B cell (primary cell): ENCODE measurements at places on chromosomes 5 and 9.

DNA sequence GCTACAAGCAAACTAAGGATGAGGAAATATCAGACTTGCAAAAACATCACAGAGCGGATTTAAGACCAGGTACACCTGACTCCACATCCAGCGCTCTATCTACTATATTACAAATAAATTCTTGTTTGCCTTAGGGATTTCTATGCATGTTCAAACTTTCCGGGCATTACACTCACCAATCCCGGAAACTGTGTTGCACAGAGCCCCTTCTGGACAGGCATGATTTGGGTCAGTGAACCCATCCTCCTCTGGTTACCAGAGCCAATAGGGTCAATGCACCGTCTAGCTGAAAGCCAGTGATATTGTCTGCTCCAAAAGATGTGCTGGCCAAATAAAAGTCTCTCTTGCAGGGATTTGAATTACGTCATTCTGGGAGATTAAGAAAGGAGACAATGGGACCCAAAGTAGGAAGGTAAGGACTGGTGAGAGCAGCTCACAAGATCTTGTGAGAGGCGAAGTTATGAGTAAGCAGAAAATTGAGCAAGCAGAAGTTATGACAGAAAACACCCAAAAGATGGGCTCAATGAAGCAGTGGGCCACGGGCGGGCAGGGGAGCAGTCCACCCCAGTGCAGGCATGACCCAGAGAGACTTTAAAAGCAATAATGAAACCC lies 155.8 kb upstream of the RAI14 start:
- DNase-seq: no peak

DNA sequence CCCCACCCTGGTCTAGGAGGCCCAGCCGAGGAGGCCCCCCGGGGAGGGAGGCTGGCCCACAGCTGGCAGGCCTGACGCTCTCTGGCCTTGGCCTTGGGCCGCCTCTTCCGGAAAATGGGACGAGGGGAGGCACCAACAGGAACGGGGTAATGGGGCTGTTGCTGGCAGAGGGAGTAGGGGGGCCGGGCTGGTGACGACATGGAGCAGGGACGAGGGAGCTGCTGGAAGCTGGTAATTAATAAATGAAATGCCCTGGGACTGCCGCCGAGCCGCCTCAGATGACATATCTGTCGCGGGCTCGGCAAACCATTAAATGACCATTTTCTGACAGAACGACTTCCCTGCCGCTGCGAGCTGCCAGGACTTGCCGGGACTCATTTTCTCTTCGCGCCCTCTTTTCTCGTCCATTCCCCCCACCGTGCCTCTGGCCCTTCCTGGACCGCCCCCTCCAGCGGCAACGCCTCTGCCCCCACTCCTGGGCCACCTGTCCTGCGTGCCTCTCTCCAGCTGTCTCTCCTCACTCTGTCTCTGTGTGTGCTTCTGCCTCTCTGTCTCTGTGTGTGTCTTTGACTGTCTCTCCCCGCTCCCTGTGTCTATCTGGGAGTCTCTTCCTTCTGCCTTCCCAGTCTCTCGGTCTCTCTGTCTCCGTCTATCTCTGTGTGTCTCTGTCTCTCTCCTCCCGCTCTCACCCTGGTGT lies 215.7 kb downstream of the PAX5 start:
- DNase-seq: no peak

GRCh38 chr5:93929131-93929530 lies 187.7 kb upstream of the POU5F2 start:
- DNase-seq: no peak

DNA sequence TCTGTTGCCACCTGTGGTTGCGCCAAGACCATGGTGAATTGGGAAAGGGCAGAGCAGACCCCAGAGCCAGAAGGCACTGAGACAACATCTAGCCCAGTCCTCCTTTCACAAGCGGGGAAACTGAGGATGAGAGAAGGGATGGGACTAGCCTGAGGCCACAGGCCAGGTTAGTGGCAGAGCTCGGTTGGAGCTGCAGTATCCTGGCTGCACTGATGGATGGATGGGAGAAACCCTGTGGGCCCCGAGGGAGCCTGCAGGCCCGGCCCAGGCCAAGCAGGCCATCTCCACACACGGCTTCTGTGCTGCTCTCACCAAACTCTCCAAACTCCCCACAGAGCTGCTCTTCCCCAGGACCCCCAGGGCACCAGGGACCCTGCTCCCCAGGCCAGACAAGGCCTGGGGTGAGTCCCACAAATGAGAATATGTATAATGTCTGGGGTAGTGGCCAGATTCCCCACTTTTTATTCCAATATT lies 60.2 kb downstream of the TSTD2 start:
- no peak for DNase-seq

- no peak for DNase-seq
These were observed 124.3 kb downstream of the COL23A1 start for GRCh38 chr5:178465861-178466288.

GRCh38 chr5:121793791-121794190 lies 57.9 kb upstream of the FTMT start:
- no peak for DNase-seq

DNA sequence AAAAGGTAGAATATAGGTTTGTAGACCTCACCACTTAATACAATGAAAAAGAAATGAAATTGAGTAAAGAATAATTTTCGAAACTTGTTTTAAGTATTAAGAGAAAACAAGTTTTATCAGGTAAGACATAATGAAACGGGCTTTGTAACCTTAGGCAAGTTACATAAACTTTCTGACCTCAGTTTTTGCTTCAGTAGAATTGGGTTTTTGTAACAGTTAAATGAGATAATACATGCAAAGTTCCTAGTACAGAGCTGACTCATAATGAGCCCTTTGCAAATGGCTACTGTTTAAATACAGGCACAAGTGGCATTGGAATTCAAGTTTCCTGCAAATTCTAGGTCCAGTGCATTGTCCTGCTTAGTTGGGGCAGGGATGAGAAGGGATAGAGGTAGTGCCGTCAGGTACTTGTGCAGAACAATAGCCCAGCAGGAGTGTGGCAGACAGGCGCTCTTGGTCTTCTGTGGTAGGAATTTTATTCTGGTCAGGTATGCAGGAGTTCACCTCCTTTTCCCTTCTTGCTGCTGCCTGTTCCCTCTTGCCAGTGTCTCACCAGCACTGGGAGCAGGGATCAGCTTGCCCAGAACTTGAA lies 203.8 kb downstream of the PBX3 start:
- no peak for DNase-seq
